ENCODE measurements at places on chromosomes 12 and 14.
A peak's percentile ranks its signal among the peaks of the same experiment; 100 is the strongest.

DNA sequence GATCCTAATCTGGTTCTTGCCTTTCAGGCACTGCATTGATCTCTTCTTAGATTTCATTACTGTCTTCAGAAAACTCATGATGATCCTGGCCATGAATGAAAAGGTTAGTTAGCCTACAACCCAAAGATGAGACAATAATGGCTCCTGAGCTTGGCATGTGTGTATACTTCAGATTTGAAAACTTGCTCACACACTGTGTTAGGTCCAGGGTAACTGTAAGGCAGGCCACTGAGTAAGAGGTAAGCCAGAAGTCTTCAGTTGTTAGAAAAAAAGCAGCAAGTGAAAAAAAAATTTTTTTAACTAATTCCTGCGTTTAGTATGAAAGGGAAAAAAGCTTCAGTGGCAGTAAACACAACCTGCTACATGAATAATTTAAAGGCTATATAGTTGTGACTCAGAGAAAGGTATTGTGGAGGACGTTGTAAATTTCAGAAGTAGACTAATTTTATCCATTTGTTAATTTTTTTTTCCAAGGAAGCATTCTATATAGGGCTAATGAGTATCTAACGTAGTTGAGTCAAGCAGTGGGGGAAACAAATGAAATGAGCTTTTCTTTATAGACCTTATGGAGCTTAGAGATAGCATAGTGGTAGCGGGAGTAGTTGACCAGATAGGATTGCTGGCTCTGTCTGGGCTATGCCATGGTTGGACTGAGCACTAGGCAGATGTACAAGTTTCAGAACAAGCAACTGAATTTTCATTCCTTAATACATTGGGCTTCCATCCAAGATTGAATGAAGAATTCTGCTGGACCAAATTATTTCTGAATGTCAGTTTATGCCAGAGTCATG, 20.5 kb downstream of the TMBIM6 start:
- DNase-seq, result no peak

DNA sequence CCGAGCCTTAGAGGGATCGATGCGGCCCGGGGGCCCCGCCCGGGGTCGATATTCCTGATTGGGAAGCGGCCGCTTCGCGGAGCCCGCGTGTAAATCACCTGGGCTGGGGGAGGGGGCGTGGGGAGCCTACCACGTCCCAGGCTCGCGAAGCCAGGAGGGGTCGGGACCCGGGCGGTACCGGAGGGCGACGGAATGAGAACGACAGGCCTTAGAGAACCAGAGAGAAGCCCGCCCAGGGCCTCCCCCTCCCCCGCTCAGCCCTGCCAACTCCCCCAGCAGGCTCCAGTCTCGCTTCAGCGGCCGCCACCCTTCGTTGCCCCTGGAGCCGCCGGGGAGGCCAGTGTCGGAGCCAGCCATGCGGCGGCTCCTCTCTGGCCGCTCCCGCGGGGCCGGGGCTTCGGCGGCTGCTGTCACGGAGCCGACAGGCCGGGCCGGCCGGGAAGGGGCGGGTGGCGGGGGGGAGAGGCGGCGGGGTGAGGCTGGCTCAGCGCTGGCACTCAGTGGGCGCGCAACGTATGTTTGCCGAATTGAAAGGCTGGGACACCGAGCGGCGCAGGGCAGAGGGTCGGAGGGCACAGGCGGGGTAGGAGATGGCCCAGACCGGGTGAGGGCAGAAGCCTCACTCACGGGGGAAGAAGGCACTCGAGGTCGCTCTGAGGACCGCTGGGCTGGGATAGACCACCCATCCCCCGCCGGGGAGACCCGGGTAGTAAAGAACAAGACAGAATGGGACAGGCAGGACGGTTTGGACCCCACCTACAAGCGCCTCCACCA, 1.4 kb upstream of the DNAJC22 start:
- no peak for DNase-seq

- no peak for DNase-seq
Measured at GRCh38 chr12:20257311-20257710, 111.0 kb upstream of the PDE3A start.

DNA sequence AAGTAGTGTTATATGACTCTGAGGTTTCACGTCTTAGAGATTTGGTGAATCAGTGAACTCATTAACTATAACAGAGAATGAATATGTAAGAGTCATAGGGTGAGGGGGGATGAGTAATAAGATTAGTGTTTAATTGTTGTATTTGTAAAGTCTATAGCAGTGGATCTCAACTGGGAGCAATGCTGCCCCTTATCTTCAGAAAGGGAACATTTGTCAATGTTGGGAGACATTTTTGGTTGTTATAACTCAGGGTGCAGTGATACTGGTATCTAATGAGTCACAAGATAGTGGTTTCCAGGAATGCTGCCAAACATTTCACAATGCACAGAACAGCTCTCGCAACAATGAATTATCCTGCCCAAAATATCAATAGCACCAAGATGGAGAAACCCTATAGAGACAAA, 1193.7 kb downstream of the GALC start:
- DNase-seq, result no peak

DNA sequence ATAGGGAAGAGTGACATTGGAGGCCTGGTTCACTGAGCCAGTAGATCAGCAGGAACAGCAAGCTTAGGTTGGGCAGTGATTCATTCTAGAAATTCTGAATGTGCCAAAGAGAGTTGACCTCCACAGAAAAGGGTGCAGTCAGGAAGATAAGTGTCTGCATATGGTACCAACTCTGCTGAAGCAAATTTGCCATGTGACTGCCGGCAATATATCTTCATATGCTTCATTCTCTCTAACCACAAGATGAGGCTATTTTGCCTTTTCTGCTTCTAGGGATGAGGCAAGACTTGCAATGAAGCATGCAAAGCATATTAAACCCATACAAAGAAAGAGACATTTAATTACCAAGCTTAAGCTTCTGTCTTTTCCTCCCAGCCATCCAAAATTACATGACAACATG, 13.6 kb downstream of the CCDC198 start:
- no peak for DNase-seq

GRCh38 chr12:84998341-84998740, 37.7 kb downstream of the TSPAN19 start:
- no peak for DNase-seq

DNA sequence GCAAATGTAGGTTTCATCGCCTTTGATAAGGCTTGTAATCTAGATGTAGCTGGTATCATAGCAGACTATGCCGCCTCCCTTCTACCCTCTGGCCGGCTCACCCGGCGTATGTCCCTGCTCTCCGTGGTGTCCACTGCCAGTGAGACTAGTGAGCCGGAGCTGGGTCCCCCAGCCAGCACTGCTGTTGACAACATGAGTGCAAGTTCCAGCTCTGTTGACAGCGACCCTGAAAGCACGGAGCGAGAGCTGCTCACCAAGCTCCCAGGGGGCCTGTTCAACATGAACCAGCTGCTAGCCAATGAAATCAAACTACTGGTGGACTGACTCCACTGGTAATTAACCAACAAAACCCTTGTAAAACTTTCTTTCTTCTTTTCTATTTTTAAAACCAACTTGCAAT, 49.0 kb upstream of the A2ML1 start:
- DNase-seq, result no peak

GRCh38 chr12:47554046-47554653, 151.7 kb downstream of the RPAP3 start:
- DNase-seq, result no peak

- no peak for DNase-seq
Measured at GRCh38 chr12:105369014-105369413, 38.5 kb downstream of the C12orf75 start.

DNA sequence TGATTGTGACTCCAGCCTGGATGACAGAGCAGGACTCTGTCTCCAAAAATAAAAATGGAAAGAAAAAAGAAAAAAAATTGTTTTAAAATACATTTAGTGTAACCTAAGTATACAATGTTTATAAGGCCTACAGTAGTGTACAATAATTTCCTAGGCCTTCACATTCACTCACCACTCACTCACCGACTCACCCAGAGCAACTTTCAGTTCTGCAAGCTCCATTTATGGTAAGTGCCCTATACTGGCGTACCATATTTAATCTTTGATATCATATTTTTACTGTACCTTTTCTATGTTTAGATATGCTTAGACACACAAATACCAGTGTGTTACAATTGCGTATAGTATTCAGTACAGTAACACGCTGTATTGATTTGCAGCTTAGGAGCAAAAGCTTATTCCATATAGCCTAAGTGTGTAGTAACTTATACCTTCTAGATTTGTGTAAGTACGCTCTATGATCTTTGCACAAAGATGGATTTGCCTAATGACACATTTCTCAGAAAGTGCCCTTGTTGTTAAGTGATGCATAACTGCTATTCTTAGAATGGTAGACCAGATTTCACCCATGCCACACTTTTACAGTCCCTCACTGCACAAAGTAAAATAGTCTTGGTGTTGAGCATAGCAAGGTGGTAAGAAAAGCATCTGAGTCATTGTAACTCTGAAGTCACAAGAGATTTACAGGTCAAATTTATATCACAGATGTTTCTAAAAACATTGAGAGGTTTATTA, 151.9 kb downstream of the LRRK2 start:
- no peak for DNase-seq

- no peak for DNase-seq
Measured at GRCh38 chr14:79947440-79948054, 263.8 kb downstream of the DIO2 start.

GRCh38 chr12:51428256-51428655, 3.6 kb downstream of the SLC4A8 start:
- no peak for DNase-seq

- DNase-seq, result peak; percentile 41
Measured at GRCh38 chr12:110932046-110932445, 11.7 kb upstream of the MYL2 start.

- DNase-seq, result no peak
Measured at GRCh38 chr14:70771781-70772212, 37.5 kb downstream of the MAP3K9 start.

DNA sequence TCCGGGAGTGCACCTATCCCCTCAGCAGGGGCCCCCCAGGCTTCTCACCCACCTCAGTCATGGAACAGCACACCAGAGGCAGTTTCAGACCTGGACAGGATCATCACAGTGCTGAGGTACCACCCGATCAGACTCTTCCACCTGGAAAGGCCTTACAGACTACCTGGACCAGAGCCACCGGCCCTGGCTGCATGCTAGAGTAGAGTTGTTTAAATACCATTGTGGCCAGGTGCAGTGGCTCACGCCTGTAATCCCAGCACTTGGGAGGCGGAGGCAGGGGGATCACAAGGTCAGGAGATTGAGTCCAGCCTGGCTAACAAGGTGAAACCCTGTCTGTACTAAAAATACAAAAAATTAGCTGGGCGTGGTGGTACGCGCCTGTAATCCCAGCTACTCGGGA, 61.5 kb downstream of the TSPAN11 start:
- no peak for DNase-seq

GRCh38 chr12:124861492-124861891, 2.2 kb downstream of the SCARB1 start:
- DNase-seq, result no peak

GRCh38 chr14:68811171-68811570, 18.3 kb upstream of the ZFP36L1 start:
- DNase-seq, result no peak

DNA sequence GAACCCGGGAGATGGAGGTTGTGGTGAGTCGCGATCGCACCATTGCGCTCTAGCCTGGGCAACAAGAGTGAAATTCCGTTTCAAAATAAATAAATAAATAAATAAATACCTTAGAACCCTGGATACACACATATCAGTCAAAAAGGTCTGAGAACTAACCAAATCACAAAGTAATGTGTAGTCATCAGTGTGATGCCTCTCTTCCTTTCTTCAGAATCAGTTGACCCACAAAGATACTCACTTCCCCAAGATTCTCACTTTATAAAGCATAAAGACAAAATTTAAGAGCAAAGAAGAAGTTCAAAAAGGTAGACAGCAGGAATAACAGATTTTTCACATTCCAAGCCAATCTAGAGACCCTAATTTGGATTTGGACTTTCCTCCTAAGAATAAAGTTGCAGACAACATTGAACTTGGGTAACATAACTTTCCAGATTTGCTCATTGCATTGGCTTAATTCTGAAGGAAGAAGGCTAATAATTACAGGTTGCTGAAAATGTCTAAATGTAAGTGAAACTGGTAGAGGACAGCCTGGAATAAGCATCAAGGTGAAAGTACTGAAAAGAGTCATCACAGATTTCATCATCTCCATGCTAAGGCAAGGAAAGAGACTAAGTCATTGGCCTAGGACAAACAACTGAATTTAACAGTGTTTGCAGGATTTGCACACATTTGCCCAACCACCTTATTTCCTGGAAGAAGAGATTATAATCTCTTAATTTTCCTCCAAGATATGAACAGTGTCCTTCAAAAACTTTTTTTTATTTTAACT, 17.4 kb downstream of the TMED10 start:
- no peak for DNase-seq

DNA sequence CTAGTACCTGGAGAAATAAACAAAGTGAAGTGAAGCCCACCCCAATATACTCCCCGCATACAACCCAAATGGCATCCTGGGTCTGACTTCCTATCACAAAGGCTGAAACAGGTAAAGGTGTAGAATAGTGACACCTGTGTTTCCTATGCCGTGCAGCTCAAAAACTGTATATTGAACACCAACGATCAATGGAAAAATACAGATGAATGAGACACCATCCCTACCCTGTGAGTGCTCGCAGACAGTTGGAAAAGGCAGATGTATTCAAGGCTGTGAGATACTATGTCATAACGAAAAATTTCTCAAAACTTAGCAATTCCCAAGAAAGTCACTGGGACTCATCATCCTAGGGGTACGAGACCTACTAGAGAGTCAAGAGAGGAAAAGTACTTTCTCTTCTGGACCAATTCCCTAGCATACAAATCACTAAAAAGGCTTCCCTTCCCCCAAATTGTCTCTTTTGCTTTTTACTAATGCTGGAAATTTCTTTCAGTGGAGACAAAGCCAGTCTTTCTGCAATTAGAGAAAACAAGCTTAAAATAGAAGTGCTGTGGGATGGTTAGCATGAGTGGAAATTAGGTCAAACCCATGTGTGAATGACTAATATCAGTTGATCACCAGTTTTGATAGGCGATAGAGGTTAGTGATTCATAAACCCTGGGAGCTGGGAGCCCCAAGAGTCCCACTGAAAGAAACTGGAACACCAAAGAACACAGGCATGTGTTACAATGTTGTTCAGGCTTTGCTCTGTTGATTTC, 249.7 kb downstream of the SPTSSA start:
- no peak for DNase-seq

DNA sequence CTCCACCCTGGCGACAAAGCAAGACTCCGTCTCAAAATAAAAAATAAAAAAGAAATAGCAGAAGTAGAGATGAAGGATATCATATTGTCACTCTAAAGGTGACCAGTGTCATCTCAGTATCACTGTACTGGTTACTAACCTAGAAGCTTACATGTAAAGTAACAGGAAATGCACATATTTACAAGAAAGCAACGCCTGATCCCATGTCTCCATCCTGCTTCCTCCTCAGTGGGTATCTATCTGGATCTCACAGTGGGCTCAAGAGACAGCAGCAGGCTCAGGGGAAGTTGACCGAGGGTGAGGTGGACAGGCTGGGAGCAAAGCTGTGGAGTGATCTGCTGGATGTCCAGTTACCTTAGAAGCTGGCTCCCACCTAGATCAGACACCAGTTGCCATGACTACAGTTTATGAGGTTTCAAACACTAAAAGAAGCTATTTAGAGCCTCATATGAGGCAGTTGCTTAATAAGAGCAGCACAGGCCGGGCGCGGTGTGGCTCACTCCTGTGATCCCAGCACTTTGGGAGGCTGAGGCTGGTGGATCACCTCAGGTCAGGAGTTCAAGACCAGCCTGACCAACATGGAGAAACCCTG, 10.5 kb downstream of the MTRFR start:
- no peak for DNase-seq
